ENCODE measurements at places on chromosomes 4 and X.
A peak's percentile ranks its signal among the peaks of the same experiment; 100 is the strongest.

GRCh38 chr4:95693594-95693993 lies 144.8 kb upstream of the UNC5C start:
- DNase-seq: no peak

DNA sequence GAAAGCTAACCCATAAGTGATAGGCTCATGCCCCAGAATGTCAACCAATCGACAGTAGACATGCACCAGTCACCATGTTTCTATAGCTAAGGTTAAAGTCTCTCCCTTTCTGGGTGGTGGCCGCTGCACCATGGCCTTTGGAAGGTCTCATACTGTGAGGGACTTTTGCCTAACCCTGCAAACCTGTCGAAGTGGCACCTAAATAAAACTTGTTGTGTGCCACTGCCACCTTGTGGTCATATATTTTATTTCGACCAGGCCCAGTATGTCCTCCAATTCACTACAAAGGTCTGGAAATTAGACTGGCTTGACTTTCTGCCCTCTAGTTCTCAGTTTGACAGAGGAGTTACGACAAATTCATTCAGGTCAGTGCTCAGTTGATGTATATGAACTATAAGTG lies 163.1 kb downstream of the SMARCA1 start:
- peak; percentile 28 for DNase-seq

- no peak for DNase-seq
Measured at GRCh38 chr4:60134099-60134498, 1066.0 kb upstream of the ADGRL3 start.

- peak; percentile 36 for DNase-seq
Measured at GRCh38 chr4:74320559-74321118, 12.4 kb downstream of the EPGN start.

DNA sequence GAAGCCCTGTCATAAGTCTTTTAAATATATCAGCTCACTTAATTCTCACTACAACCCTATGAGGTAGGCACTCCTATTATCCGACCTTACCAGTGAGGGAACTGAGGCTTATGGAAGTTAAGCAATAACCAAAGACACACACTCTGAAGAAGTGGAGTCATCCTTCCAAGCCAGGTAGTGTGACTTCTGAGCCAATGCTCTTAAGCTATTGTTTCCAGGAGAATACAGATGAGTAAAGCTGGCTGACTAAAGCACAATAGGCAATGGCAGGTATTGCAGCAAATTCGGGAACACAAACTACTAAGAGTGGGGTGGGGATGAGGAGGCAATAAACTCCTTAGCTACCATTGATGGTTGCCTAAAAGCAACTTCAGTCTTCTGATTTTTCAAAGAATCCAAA lies 81.8 kb upstream of the KIT start:
- DNase-seq: no peak

GRCh38 chrX:137569470-137569891 lies 3.6 kb downstream of the ZIC3 start:
- no peak for DNase-seq

DNA sequence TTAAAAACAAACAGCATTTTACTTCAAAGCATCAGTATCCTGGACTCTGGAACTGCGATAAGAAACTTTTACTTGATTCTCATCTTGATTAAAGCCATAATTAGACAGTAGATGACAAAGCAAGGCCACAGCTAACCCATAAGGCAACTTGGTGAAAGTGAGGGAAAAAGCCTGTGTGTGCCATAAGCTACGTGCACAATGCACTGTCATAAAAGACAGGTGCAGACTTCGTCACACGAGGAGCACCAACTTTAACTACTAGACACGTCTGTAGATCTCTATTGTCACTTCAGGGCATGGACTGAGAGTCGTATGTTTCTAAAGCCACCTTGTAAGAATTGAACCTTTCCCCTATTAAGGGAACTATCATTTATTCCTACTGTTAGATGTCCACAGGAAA lies 13.1 kb downstream of the CTPS2 start:
- no peak for DNase-seq

GRCh38 chr4:73718375-73719373 lies 21.7 kb upstream of the CXCL8 start:
- no peak for DNase-seq

DNA sequence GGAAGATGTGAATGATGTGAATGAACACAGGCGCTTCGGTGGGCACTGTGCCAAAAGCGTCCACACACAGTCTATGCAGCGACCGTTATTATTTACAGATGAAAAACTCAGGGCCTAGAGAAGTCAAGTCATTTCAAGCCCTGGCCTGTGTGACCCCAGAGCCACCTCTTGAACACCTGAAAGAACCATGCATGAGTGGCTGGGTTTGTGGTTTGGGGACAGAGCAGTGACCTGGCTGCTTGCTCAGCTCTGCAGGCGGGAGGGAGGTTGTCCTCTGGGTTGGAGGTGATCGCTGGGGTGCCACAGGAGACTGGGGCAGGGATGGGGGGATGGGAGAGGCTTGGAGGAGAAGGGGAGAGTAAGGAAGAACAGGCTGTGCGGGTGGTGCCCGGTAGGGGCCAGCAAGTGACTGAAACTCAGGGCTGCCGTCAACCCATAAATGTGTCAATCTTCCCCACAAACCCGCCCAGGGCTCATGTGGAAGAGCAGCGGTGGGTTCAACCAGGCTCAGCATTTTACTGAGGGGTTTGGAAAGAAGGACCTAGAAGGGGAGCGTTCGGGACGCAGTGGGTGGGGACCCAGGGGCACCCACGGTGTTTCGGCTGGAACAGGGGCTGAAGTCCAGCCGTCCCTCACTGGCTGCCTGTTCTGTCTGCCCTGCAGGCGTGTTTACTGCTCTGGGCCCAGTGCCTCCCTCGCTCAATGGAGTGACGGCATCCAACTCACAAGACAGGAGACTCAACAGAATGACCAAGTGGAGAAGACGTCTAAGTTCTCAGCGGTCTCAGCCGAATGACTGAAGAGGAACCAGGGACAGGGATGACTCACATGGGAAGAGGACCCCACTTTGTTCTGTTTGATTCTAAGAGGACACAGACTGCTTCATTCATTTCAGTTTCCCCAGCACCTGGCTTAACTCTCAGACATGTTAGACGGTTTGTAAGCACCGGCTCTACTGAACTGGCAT lies 167.8 kb downstream of the AFAP1 start:
- no peak for DNase-seq

DNA sequence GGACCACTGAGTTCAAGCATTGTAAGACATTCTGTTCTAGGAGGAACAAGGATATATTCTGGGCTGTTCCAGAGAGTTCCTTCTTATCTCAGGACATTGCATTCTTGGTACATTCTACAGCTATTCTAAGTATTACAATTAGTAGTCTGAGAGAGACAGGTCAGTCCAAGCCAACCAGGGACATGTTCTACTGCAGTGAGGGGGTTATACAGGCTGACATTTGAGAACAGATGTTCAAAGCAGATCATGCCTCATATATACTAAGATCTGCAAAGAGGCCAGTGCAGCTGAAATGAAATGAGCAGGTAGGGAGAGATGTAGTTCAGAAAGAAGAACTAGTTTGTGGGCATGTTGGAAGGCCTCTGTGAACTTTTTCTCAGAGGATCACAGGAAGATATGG lies 142.0 kb downstream of the CENPC start:
- no peak for DNase-seq

Data from CD4-positive, alpha-beta T cell treated with Interleukin-4 for 1 hour (primary cell).